ENCODE measurements at places on chromosomes 6 and 20. TPM values are rescaled to one million over a fixed set of nuclear protein-coding genes. Genes with fewer than 3 reads are reported as not detected.

RBPJL gene
- polyA plus RNA-seq = not detected

PRPH2 gene
- not detected for polyA plus RNA-seq

HACE1 gene
- 4.1 TPM for polyA plus RNA-seq

MAK gene
- polyA plus RNA-seq = 0.01 TPM

GHRH gene
- polyA plus RNA-seq = not detected

SRMS gene
- 0.16 TPM for polyA plus RNA-seq

OLIG3 gene
- polyA plus RNA-seq = not detected

WFDC2 gene
- polyA plus RNA-seq = 13.6 TPM

LHFPL5 gene
- not detected for polyA plus RNA-seq

CGAS gene
- 0.84 TPM for polyA plus RNA-seq

LPIN3 gene
- polyA plus RNA-seq = 16.2 TPM

EEF1A2 gene
- 0.58 TPM for polyA plus RNA-seq

ZC3H12D gene
- 0.01 TPM for polyA plus RNA-seq

SNRNP48 gene
- 5.6 TPM for polyA plus RNA-seq
